ENCODE measurements at places on chromosomes 12 and 14.

DNA sequence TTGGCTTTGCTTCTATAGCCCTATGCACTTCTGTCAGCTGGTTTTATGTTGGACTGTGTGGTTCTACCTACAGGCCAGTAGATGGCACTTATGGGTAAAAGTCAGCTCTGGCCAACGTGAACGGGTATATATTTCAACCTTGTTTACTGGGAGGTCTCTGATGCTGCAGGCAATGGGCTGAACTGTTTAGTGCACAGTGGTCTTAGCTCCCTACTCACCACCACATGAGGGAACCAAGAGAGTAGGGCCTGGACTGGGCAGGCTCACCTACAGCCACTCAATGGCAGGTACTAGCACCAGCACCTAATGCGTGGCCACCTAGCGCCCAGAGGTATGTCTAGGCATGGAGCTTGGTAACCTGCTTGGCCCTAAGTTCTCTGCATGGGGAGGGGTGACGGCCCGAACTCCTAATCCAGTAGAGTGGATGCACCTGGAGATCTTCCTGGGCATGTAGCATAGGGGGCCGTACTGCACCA lies 481.8 kb downstream of the TMEM117 start:
- peak; percentile 59 for DNase-seq

GRCh38 chr12:42884116-42884515 lies 294.6 kb upstream of the PRICKLE1 start:
- no peak for DNase-seq

DNA sequence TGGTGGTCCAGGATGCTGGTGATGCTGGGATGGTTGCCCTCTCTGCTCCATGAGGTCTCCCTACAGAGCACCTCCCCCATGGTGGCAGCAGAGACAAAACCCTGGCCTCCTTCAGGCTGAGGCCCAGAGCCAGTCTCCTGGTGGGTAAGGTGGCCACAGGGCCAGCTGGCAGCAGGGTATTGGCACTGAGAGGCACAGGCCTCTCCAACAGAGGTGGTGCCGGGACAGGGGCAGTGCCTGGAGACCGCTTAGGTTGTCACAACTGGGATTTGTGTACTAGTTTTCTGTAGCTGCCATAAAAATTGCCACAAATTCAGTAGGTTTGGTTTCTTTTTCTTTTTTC lies 6.1 kb upstream of the MTA1 start:
- DNase-seq: no peak

- no peak for DNase-seq
Measured at GRCh38 chr12:109928058-109928656, 28.1 kb downstream of the TCHP start.

- no peak for DNase-seq
Measured at GRCh38 chr12:30902001-30902400, 24.5 kb upstream of the TSPAN11 start.

DNA sequence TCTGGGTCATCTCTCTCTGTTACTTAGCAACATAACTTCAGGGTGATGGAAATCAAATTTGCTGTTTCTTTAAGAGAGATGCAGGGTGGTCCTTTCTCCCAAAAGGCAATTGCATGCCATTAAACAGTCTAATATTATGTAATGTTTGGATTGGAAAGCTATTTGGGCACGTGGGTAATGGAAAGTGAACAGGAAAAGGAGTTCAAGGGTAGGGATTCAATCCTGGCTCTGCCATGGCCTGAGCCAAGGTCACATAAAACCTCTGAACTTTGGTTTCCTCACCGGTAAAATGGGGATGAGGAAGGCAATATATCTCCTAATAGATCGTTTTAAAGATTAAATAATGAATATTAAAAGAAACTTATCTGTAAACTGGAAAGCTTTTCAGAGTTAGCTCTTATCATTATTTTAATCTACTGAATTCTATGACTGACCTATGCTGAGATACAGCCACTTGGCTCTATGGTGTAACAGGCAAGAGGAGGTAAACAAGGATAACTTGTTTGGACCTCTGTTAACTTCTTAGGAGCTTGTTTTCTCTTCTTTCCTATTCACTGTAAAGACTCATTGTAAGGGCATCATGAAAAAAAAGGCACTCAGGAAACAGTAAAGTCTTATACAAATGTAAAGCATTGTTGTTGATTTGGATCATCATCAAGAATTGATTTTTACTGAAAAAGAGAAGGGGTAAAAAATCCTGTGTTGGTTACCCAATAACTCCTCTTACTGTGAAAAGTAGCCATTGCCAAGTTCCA lies 55.7 kb upstream of the OVCH1 start:
- DNase-seq: no peak
